Stimulated activated naive B cell treated with anti-CD40 and anti-IgM and Interleukin-4, amounts not matched to agents 10 μg/mL and 1 μg/mL and 100 μg/mL, for 72 hours (primary cell): ENCODE measurements at places on chromosomes 1 and 21.

- no peak for DNase-seq
- no peak overlapping the region for H3K27ac ChIP-seq
- no peaks in the 10 kb centered on the region for H3K27me3 ChIP-seq
Observed at GRCh38 chr1:201585901-201586300, 47.0 kb downstream of the NAV1 start.

DNA sequence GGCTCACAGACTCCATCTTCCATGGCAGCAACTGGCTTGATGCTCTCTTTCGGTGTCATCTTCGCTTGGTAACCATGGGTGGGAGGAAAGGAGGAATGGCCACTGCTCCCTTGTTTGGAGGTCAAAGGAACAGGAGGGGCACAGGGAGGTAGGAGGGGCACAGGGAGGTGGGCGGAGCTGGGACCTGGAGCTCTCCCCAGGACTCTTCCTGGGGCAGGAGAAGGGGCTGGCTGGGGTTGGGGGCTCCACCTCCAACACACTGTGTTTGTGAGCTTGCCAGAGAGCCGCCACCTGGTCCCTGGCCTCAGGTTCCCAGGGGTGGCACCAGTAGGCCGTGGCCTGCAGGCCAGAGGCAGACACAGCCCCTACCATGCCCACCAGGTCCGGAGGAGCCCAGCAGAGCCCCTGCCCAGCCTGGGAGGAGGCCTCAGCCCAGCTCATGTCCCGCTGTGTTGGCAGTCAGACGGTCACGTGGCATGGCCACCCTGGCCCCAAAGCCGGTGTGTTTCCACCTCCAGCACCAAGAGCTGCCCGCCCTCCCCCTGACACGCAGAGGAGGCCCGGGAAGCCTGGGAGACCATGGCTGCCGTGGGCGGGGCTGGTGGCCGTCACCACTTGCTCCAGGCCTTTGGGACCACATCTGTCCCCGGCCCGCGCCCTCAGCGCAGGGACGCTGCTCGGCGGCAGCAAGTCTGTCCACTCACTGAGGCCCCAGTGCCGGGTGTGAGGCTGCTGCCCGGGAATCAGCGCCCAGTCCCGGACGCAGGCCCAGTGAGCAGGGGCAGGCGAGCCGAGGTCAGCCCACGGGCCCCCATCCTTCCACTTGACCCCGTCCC lies 73.9 kb downstream of the MORN1 start:
- no peak for DNase-seq
- H3K4me1 ChIP-seq = peaks cover 9% of the 10 kb centered on the region
- no peak overlapping the region for H3K27ac ChIP-seq
- H3K27me3 ChIP-seq = no peaks in the 10 kb centered on the region
- H3K4me3 ChIP-seq = peak overlapping the region; percentile 3

- H3K36me3 ChIP-seq = no peaks in the 10 kb centered on the region
- no peak for DNase-seq
- H3K4me1 ChIP-seq = peaks cover 16% of the 10 kb centered on the region
- no peak overlapping the region for H3K27ac ChIP-seq
- peaks cover 26% of the 10 kb centered on the region for H3K27me3 ChIP-seq
Observed at GRCh38 chr1:20281801-20282200, 8.9 kb upstream of the VWA5B1 start.

DNA sequence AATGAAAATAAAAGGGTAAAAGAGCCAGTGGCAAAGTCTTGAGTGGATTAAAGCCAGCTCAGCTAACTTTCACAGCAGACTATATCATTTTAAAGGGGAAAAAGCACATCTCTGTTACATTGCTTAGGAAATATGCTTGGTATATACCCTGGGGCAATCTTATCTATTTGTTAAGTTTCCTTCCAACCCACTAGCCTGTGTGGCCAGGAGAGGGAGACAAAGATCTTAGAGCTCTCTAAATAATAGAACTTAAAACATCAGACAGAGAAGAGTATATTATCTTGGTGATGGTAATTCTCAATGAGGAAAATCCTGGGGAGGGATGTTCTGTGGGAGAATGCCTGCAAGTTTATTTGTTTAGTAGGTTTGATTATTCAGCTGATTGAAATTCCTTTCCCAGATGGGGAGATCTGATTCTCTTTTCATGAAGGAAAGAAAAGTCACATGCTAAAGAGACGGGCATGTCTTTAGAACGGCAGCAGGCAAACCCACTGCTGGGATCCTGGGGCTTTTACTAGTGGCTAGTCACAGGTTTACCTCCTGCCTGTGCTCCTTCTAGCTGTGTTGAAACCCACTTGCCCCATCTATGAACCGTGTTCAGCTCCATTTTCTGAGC lies 3.6 kb downstream of the KCNE2 start:
- peaks cover 20% of the 10 kb centered on the region for H3K27me3 ChIP-seq
- DNase-seq = no peak
- H3K27ac ChIP-seq = no peak overlapping the region
- H3K4me3 ChIP-seq = no peak overlapping the region
- H3K36me3 ChIP-seq = no peaks in the 10 kb centered on the region

- DNase-seq = no peak
- no peaks in the 10 kb centered on the region for H3K27me3 ChIP-seq
- H3K36me3 ChIP-seq = peaks cover 47% of the 10 kb centered on the region
- H3K4me1 ChIP-seq = peaks cover 13% of the 10 kb centered on the region
- no peak overlapping the region for H3K27ac ChIP-seq
Observed at GRCh38 chr21:43976661-43977060, 35.4 kb upstream of the TRAPPC10 start.

- H3K27me3 ChIP-seq = peaks cover 31% of the 10 kb centered on the region
- DNase-seq = no peak
- H3K4me3 ChIP-seq = no peak overlapping the region
- H3K4me1 ChIP-seq = peaks cover 8% of the 10 kb centered on the region
- H3K27ac ChIP-seq = no peak overlapping the region
Observed at GRCh38 chr1:53385276-53386225, 57.7 kb upstream of the LRP8 start.

DNA sequence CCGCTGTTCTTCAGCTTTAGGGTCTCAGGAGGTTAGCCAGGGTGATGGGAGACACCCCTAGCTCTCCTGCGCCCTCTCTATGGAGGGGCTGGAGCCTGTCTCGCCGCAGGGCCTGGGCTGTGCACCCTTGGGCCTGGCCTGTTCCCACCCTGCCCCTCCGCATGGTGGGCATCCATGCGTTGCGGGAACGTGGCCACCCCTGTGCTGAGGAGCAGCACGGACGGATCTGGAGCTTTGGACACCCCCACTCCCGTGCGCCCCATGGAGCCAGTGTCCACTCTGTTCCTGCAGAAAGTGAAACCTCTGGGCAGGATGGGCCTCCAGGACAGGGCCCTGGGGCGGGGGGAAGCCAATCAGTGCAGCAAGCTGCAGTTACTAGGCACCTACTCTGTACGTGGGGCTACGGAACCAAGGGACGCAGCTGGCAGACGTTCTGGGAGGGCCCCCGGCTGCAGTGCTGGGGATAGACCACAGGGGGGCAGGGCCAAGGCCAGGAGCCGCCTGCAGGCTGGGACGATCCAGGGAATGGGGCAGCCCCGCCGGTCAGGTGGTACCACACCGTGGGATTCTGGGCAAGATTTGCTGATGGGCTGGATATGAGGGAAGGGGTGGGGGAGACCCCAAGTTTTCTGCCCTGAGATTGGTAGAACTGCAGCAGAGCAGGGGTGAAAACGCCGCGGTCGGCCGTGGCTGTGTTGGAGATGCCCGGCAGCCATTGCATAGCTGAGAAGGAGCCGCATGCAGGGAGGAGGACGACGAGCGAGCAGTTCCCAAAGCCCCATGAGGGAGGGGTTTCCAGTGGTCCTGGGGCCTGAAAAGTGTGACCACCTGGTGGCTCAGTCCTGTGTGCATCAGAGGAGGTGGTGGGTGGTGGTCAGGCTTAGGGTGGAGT lies 43.3 kb downstream of the TP73 start:
- no peaks in the 10 kb centered on the region for H3K36me3 ChIP-seq
- peaks cover 14% of the 10 kb centered on the region for H3K4me1 ChIP-seq
- peaks cover 42% of the 10 kb centered on the region for H3K27me3 ChIP-seq
- H3K27ac ChIP-seq = no peak overlapping the region
- DNase-seq = no peak

- H3K27ac ChIP-seq = no peak overlapping the region
- DNase-seq = no peak
- H3K27me3 ChIP-seq = peaks cover 17% of the 10 kb centered on the region
- no peaks in the 10 kb centered on the region for H3K4me1 ChIP-seq
Observed at GRCh38 chr1:176949033-176949662, 215.4 kb downstream of the ASTN1 start.
